ENCODE measurements at places on chromosomes 12 and 14.

DNA sequence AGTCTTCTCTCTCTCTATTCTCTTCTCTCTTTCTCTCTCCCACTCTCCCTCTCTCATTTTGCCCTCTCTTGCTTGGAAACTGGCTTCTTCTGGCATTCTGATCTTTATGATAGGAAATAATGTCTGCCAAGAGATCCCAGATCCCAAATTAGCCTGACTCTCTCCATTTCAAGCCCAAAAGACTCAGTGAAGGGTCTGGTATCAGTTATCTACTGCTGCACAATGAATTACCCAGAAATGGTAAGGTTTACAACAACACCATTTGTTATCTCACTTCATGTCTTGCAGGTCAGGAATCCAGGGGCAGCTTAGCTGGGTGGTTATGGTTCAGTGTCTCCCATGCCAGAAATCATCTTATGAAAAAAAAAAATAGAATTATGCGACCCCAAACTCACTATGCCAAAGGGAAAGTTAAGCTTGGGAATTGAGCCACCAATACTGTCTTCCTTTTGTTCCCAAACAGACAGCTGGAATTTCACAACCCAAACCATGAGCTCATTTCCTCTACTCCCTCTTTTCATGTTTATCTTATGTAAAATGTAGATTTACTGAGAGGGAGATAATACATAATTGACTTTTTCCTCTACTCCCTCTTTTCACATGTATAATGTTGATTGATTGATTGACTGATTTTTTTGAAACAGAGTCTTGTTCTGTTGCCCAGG is 67.8 kb upstream of the FICD start:
- ATAC-seq: no peak

DNA sequence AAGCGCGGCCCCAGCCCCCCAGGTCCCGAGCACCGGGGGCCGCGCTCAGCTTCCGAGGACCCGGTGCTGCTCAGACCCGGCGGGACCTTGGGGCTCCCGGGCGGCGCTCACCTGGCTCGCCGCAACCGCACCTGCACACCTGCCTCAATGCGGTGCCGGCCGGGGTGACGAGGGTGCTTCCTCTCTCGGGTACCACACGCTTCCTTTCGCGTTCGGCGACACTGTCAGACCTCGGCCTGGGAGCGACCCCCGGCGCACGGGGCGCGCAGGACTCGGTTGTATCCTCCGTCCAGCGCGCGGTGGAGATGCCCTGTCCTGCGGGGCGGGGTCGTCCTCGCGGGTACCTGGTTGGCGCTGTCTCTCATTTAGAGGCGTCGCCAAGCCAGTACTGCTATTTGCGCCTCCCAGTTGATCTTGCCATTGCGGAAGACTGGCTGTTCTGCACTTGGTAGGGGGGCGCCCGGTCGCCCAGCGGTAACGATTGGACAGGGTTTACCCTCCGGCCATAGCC is 718 bp downstream of the PACS2 start:
- peak; percentile 6 for ATAC-seq

GRCh38 chr12:20453756-20454310 is 85.5 kb downstream of the PDE3A start:
- ATAC-seq: no peak

GRCh38 chr12:55912908-55913307 is 14.8 kb downstream of the PYM1 start:
- no peak for ATAC-seq

DNA sequence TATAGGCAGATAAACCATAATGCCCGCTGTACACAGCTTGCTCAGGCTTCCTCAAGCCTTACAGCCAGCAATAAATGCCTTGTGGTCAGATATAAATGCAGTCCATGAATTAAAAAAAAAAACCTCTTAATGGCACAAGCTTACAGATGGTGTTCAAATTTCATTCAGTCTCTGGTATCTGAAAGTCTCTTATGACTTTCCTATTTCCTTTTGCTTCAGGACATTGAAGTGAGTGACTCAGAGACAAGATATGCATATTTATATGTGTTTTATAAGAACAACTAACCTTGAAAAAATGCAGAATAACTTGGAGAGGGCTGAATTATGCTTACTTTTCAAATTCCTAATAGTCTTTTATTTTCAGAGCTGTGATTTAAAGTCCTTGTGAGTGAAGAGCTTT is 426.9 kb upstream of the MIS18BP1 start:
- ATAC-seq: no peak

GRCh38 chr14:52053044-52053443 is 15.8 kb downstream of the NID2 start:
- ATAC-seq: no peak

- ATAC-seq: no peak
Observed at GRCh38 chr12:91952916-91953315, 192.7 kb downstream of the BTG1 start.

- no peak for ATAC-seq
Observed at GRCh38 chr12:79696416-79696815, 5.7 kb upstream of the PAWR start.

- peak; percentile 38 for ATAC-seq
Observed at GRCh38 chr12:182381-182892, 31.5 kb downstream of the SLC6A12 start.

DNA sequence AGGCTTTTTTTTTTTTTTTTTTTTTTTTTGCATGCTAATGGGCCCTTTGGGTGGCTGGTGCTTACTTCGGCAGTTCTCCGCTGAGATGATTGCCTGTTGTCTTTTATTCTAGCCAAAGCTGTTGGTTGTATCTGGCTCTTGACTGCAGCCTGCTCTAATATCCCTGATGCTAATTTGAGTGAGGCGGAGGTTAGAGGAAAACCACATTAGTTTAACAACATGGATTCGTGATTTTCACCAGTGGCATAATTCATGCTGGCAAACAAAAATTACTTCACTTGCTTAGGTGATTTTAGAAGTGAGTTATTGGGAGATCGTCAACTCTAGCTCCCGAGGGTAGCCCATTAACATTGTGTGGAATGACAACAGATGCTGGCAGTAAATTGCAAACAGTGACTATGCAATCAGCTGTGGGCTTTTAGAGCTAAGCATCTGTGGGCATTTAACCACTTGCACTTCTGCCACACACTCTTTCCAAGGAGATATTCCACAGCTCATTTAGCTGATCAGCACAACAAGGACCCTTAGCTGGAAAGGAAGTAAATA is 97.6 kb upstream of the ZDHHC17 start:
- no peak for ATAC-seq

DNA sequence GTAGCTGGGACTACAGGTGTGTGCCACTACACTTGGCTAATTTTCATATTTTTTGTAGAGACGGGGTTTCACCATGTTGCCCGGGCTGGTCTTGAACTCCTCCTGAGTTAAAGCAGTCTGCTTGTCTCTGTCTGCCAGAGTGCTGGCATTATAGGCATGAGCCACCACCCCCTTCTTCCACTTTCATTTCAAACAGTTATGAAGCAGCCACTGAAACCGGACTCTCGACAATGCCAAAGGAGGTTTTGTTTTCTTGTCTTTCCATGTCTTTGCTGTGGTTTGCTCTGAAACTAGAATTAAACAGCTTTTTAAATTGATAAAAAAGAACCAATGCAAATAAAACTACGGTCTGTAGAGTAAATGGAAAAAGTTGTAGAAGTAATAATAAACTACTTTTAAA is 30.4 kb downstream of the RAP1B start:
- peak; percentile 97 for ATAC-seq

- no peak for ATAC-seq
Observed at GRCh38 chr14:76088771-76089571, 62.8 kb upstream of the GPATCH2L start.

GRCh38 chr12:20369305-20370013 is 1.1 kb downstream of the PDE3A start:
- no peak for ATAC-seq

DNA sequence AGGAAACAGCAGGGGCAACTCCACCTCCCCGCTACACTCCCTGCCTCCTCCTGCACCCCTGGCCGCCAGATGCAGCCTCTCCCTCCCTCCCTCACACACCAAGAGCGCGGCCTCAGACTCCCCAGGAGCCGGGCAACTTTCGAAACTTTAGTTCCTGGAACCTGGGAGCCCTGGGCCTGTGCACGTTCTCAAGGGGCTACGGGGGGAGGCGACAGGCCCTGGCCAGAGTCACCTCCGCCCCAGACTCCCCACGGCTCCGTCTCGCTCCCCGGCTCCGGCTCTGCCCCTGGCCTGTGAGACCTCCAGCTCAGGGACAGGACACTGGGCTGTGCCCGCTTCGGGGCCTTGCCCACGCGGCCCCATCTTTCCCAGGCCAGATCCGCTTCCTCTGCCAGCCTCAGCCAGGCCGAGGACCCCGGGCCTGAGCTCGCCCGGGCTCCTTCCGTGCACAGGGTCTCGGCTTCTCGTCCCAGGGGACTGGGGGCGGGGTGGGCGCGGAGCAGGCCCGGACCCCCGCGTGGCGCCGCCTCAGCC is 5.5 kb downstream of the AMN start:
- ATAC-seq: peak; percentile 12

GRCh38 chr12:32431025-32431424 is 31.7 kb downstream of the FGD4 start:
- no peak for ATAC-seq

DNA sequence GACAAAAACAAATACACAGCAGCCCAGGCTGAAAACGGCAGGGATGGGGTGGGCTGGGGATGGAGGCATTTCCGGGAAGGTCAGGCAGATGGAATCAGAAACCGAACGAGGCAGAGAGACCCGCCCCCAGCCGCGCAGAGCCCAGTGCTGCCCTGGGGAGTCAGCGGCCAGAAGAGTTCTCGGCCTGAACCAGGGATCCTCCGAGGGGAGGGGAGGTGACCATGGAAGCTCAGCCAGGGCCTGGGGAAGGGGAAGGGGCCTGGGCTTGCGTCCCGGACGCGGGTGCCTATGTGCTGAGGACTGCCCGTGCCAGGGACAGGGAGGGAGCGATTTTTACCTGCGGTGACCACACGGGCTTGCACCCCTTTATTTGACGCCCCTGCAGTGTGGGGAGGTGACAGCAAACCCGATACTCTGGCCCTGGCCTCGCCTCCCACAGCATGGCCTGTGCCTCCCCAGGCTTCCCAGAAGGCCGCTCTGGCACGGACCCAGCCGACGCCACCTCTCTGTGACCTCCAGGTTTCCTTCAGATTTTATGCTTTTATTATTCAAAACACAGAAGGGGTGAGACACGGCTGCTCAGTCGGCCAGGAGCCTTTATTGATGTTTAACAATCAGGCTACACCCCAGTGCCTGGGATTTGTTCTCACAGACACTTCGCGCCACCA is 7.7 kb downstream of the LRCOL1 start:
- no peak for ATAC-seq

GRCh38 chr12:122722387-122722786 is 5.8 kb upstream of the HCAR3 start:
- no peak for ATAC-seq

DNA sequence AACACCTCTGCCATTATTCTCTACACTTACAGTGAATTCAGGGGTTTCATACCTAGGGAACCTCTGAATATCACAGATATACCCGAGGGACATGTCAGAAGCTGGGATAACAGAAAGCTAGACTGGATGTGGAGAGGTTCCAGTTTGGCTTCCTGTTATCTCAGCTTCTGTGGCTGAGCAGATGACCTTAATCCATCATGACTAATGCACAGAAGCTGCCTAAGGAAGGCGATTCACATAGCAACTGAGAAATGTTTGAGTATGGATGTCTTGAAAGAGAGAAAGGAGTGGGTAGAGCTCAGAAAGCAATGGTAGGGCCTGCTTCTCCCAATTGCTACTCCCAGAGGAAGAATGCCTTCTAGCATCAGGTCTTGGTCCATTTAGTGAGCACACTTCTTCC is 187.6 kb downstream of the RMST start:
- ATAC-seq: no peak

GRCh38 chr14:49617852-49618519 is 2.4 kb downstream of the RPL36AL start:
- ATAC-seq: no peak

DNA sequence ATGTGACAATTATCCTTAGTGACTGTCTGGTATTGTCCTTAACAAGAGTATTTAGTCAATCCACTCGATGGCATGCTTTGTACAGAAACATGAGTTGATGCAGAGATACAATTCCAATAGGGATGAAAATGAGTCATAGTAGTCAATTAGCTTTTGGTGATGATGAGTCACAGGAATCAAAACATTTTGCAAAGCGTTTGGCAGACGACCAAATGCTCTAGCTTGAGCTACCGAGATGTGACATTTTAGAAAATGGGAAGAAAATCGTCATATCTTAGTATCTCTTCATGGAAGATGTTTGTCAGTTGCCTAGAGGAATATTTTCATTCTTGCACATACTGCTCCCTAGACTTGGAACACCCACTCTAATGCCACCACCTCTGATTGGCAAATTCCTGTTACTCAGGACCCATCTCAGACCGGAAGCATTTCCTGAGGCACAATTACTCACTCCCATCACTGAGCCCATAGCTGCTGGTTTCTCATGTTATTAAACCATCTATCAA is 95.0 kb downstream of the LMNTD1 start:
- no peak for ATAC-seq

DNA sequence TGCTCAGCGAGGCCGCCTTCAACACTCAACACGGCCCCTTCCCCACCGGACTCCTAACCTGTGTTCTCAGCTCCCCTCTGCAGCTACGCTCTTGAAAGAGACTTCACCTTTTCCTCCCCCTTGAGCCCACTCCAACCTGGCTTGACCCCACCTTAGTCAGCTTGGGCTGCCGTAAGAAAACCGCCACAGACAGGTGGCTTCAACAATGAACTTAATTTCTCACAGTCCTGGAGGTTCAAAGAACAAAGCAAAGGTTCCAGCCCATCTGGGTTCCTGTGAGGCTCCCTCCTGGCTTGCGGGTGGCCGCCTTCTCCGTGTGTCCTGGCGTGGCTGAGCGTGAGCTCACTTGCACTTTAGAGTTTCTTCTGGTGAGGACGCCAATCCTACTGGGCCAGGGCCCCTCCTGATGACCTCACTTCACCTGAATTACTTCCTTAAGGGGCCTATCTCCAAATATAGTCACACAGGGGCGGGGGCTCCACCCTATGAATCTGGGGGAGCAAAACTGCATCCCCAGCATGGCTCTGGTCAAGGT is 138.8 kb downstream of the CALM1 start:
- no peak for ATAC-seq

DNA sequence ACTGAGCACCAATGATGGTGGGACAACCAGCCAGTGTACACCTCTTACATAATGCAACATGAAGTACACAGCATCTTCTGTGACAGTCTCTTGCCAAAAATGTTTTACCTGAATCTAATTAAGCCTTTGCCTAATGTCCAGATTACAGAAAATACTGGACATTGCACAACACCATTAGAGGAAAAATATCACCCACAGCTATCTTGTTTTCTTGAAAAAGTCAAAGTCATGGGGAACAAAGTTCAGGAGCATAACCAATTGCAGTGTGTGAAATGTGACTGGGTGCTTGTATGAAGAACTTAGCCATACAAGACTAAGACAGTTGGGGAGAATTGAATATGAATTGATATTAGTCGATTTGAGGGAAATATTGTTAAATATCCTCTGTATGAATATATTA is 12.1 kb upstream of the ANO6 start:
- no peak for ATAC-seq

DNA sequence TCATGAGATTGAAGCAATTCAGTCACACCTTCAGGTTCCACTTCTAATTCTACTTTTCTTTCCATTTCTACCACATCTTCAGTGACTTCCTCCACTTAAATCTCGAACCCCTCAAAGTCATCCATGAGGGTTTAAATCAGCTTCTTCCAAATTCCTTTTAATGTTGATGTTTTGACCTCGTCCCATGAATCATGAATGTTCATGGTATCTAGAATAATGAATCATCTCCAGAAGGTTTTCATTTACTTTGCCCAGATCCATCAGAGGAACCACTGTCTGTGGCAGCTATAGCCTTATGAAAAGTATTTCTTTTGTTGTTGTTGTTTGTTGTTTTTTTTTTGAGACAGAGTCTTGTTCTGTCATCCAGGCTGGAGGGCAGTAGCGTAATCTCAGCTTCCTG is 7.6 kb downstream of the RXYLT1 start:
- no peak for ATAC-seq

- ATAC-seq: no peak
Observed at GRCh38 chr12:65889144-65889880, 65.0 kb downstream of the HMGA2 start.
